Tibial artery (tissue), 4 donors: ENCODE measurements at places on chromosomes 1 and 21.

DNA sequence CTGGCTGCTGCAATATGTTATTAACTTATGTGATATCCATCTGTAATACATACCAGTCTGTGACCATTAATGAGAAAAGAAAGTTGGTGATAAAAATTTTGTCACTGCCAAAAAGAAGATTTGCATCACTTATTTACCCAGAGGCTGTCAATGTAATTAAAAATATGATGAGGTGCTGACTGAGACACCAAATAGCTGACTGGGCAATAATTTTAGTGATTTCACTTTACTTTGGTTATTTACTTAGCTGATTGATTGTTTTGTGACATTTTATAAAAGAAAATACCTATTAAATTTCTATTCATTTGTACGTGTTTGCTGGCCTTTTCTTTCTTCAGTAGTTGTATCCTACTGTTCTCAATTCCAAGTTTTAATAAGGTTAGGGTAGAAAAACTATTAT, 139.2 kb downstream of the HLX start:
- no peak for DNase-seq

GRCh38 chr1:211468595-211468994, 23.4 kb downstream of the RD3 start:
- peak; percentile 64 for DNase-seq

GRCh38 chr1:215923129-215923824, 356.2 kb downstream of the KCTD3 start:
- DNase-seq: no peak

- no peak for DNase-seq
Observed at GRCh38 chr1:25648681-25649440, 32.3 kb downstream of the MAN1C1 start.

DNA sequence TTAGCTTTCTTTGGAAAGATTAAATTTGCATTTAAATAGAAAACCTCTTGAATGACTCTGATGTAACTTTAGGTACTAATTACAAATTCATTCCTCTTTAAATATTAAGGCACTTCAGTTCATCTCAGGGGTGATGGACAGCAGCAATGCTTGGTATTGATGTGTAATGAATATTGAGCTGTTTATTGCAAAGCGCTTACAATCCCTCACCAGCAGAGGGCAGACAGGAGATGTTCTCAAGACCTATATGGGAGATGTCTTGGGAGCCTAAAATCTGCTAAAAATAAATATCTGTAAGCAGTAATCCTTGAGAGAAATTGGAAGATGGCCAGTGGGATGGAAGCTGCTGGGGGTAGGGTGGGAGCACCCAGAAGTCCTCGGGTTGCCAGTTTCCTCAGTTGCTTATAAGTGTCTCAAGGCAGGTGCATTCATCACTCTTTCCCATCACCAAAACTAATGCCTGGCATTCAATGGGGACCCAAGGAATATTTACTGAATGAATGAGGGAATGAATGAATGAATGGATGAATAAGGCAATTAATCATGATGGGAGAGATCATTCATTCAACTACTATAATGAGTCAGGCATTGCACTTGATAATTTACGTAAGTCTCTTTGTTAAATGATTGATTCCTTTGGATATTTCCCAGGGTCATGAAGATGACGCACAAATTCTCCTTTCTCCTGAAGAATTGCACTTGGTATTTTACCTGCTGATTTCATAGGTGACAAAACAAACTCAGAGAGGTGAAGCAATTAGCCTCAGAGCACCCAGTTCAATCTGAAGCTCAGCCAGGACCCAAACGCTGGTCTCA, 2.3 kb downstream of the KLHDC8A start:
- no peak for DNase-seq

DNA sequence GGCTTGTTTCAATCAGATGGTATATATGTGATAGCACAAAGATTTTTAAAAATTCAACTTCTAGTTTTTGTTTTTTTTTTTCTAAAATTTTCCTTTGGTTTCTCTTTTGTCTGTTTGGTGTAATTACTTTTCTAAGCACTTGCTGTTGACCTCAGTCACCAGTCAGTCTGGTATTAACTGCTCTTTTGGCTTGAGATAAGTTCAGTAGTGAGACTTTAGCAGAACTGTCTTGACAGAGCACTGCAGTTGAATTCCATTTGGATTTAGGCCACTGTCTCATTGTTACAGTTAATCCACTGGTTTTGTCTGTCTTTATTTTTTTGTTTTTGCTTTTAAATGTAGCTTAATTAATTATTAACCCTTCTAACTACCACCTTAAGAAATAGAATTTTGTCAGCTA, 36.2 kb downstream of the OSBPL9 start:
- no peak for DNase-seq

- DNase-seq: no peak
Observed at GRCh38 chr1:111615870-111616715, 3.5 kb upstream of the RAP1A start.

- DNase-seq: no peak
Observed at GRCh38 chr1:28457678-28458077, 48.2 kb upstream of the RCC1 start.

DNA sequence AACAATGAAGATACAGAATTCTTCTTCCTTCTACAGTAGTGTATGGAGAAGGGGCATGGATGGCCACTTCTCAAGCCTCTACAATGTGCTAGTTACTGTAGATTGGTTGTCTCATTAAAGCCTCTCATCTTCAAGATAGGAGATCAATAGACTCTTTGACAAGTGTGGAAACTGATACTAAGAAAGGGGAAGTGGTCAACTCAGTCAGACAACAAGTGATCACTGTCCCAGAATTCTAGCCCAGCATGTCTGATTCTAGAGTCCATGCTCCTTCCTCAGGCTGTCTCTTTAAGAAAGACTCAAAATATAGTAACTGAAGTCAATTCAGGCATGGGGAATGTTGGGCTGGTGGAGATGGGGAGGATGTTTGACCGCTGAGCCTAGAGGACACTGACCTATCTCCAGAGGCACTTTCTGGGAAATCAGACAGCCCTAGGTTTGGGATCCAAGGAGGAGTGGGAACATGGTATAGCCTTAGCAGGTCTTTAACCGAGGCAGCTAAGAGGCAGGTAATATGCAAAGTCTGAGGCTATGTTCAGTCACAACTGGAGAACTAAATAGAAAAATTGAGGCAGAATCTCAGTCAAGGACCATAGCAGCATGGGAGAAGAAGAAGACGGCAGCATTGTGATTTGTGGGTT, 39.3 kb upstream of the EYA3 start:
- no peak for DNase-seq

DNA sequence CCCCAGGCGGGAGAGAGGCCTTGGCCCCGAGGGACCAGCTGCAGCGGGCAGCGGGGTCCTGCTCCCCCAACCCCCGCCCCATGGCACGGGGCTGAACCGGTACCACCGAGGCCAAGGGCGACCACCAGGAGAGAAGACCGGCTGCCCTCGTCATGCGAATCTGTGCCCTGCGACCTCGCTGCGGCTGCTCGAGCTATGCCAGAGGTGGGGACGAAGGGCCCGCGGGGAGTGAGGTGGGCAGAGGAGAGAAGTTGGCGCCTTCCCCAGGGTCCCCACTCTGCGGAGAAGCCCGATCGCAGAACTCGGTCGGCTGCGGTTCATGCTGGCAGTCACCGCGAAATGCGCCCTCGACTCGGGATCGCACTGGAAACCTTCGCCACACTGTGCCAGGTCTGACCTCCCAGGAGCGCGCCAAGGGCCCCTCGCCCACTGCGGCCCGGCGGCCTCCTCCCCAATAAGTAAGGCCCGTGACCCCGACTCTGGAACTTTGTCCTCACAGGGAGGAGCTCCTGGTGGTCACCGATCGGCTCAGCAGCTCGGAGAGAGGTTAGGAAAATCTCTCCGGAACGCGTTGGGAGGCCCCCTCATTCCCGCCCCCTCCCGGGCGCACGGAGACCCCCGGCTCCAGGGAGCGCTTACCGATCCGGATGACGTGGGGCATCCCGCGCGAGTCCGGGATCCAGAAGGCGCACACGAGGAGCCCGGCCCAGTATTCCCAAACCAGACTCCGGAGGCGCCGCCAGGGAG, 787 bp downstream of the GRIK3 start:
- no peak for DNase-seq

DNA sequence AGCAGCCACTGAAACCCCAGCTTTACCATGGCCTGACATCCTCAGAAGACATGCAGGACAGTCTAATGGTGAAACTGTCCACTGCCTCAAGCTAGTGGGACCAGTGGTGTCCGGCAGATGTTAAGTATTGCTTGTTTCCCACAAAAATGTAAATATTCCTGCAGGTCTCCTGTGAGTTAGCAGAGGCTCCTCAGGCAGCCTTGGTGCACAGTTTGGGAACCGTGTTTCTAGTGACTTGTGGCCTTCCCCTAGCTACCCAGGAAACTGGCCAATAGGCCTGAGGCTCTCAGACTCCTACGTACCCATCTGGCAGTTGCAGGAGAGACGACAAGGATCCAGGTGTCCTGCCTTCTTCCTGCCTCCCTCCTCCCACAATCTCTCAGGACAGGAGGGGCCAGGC, 142.4 kb downstream of the CAMTA1 start:
- no peak for DNase-seq

- no peak for DNase-seq
Observed at GRCh38 chr1:101238031-101238628, 1.3 kb downstream of the S1PR1 start.

DNA sequence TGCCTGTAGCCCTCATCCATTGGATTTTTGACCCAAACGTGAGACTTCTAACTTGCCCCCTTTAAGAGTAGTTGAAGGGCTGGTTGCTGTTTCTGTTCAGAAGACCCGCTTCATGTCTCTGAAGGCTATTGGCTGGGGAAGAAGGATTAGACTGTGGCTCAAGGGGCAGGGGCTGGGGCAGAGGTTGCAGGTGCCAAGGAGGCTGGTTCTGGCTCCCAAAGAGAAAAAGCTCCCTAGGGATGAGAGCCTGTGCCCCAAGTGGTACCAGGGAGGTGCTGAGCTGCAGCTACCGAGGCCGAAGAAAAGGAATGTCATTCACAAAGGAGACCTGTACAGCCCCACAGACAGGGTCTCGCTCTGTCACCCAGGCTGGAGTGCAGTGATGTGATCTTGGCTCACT, 5.8 kb downstream of the WNT3A start:
- DNase-seq: peak; percentile 31
